ENCODE measurements at places on chromosomes 7 and 10.

GRCh38 chr7:68334636-68335272 lies 1263.5 kb upstream of the AUTS2 start:
- DNase-seq, result no peak

GRCh38 chr10:75852851-75853484 lies 421.5 kb downstream of the LRMDA start:
- no peak for DNase-seq

DNA sequence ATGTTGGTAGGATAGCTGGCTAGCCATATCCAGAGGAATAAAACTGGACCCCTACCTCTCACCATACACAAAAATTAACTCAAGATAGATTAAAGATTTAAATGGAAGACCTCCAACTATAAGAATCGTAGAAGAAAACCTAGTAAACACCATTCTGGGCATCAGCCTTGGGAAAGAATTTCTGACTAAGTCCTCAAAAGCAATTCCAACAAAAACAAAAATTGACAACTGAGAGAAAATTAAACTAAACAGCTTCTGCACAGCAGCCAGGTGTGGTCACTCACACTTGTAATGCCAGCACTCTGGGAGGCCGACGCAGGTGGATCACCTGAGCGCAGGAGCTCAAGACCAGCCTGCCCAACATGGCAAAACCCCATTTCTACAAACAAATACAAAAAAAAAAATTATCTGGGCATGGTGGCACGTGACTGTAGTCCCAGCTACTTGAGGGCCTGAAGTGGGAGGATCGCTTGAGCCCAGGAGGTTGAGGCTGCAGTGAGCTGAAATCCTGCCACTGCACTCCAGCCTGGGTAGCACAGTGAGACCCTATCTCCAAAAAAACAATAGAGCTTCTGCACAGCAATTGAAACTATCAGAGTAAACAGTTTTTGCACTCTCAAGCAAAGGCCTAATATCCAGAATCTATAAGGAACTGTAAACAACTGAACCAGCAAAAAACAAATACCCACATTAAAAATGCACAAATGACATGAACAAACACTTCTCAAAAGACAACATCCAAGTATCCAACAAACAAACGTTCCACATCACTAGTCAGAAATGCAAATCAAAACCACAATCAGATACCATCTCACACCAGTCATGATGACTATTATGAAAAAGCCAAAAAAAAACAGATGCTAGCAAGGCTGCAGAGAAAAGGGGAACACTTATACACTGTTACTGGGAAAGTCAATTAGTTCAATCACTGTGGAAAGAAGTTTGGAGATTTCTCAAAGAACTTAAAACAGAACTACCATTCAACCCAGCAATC lies 4.8 kb downstream of the CRPPA start:
- no peak for DNase-seq

GRCh38 chr10:42997849-42998165 lies 79.1 kb upstream of the RET start:
- no peak for DNase-seq

GRCh38 chr7:25843467-25843866 lies 308.5 kb upstream of the NFE2L3 start:
- DNase-seq, result no peak

GRCh38 chr10:102777711-102778453 lies 34.1 kb downstream of the WBP1L start:
- DNase-seq, result no peak

GRCh38 chr10:23557777-23558176 lies 118.9 kb downstream of the OTUD1 start:
- no peak for DNase-seq

DNA sequence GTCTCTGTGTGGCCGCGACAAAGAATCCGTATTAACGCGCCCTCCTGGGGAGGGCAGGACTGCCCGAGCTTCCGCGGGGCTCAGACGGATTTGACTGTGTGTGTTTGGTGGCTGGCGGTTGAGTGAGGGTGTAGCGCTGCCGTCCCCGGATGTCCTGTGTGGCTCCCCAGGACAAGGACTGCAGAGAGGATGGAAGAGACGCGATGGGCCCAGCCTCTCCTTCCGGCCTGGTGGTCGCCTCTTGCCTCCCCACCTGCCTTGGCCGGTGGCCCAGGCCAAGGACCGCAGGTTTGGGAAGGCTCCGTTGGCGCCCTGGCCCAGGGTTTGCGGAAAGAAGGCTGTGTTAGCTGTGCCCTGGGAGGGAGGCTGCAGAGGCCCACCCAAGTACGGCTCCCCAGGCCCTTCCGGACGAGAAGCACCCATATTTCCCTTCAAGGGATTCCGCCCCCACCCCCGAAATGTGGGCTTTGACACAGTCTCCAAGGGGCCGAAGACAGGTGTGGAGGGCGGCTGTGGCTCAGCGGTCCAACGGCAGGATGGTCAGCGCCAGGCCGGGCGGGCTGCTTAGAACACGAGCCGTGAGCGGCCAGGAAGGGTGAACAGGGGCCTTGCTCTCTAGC lies 2.3 kb downstream of the UNCX start:
- no peak for DNase-seq

- DNase-seq, result no peak
These were observed 22.7 kb downstream of the CISD1 start for GRCh38 chr10:58291538-58292174.

DNA sequence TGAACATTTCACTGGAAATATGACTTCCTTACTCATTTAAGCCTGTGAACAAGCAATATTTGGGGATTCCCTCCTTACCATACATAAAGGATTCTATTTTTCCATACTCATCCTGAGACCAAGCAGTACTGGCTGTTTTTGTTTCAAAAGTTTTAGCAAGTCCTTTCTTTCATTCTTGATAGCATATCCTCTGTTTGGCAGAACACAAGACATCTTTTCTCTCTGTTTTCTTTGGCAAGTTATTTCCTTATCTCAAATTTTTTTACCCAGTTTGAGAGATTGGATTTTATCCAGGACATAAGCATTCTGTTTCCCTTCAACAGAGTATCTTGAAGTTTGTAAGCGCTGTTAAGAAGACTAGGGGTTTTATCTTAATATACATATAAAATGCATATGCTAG lies 3.0 kb upstream of the WASL start:
- no peak for DNase-seq

DNA sequence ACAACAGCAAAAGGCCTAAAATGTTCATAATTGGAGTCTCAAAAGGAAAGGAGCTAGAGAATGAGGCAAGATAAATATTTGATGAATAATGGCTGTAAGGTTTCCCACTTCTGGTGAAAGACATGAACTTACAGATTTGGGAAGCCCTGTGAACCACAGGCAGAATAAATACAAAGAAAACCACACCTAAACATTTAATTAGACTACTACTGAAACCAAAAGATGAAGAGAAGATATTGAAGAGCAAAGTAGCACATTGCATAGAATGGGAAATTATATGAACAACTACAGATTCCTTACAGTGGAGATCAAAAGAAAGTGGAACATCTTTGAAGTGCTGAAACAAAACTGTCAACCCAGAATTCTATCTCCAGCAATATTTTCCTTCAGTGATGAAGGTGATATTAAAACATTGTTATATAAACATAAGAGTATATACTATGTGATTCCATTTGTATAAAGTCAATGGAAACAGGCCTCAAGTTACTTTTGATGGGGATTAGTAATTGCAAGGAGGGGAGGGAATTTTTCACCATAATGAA lies 191.3 kb upstream of the KAT6B start:
- no peak for DNase-seq

GRCh38 chr10:25999295-25999981 lies 65.4 kb downstream of the MYO3A start:
- DNase-seq, result no peak

DNA sequence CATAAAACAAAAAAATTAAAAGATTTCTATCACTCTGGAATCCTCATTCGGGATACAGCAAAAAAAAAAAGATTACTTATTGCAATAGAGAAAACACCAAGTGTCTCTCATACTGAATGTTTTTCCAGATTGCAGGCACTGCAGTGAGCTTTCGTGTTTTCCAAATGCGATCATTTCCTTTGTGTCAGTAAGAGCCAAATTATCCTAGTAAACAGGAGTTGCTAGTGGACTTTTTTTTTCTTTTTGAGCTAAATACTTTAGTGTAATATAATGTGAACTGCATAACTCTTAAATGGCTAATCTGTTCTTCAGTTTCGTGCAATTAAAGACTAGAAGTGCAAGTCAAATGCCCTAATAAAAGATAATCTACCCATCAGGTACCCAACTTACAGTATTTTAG lies 44.4 kb upstream of the TOMM7 start:
- no peak for DNase-seq

DNA sequence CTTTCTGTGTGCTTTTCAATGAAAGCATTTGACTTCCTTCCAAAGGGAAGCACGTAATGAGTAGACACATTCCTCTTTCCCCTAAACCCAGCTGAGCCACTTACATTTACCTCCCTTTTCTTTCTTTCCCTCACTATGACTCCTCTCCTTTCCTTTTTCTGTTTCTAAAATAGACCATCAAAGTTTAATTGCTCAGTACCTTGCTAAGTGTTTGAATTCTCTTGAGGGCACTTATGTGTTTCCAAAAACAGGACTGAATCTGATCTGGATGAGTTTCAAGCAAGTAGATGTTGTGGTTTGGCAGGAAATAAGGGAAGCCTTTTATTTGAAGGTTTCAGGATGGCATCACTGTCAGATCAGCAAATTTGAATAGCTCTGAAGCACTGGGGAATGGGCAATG lies 396.2 kb downstream of the REEP3 start:
- no peak for DNase-seq

- no peak for DNase-seq
These were observed 62.5 kb downstream of the SGMS1 start for GRCh38 chr10:50561266-50561665.

- DNase-seq, result no peak
These were observed 2.4 kb upstream of the CCDC6 start for GRCh38 chr10:59908808-59909143.

DNA sequence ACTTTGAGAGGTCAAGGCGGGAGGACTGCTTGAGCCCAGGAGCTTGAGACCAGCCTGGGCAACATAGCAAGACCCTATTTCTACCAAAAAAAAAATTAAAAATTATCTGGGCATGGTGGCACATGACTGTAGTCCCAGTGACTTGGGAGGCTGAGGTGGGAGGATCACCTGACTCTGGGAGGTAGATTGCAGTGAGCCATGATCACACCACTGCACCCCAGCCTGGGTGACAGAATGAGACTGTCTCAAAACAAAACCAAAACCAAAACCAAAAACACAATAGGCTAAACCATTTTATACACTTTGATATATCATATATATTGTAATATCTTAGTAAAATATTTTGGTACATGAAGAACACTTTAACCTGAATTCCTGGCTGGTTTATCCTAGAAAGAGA lies 101.6 kb downstream of the RAPGEF5 start:
- DNase-seq, result no peak

DNA sequence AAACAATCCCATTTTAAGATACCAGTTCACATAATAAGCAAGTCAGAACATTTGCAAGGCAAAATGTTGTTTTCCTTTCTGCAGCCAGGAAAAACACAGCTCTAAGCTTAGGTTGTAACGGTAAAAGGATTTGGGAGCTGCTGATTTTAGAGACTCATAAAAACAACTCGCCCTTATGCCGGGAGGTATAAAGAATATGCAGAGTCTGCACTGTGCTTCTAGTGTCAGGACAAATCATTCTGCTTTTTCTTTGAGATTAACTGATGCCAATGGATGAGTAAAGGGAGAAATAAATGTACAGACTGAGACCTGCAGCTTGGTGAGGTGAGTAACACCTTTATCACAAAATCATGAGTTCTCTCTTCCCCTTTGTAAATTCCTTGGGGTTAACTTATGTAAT lies 2.0 kb upstream of the SFR1 start:
- DNase-seq, result no peak

DNA sequence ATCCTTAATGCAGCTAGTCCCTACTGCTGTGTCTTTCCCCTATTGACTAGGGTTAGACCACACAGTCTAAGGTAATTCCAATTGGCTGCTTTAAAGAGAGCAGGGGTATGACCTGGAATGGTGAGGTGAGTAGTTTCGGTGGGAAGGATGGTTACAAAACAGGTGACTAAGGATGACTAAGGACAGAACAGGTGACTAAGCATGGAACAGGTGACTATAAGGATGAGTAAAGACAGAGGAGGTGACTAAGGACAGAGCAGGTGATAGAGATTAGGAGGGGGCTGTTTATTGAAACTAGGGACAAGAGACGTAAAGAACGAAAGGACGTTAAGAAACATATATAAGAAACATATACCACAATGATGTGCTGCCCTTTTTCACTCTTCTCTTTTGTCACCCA lies 145.1 kb upstream of the TMEM106B start:
- no peak for DNase-seq

DNA sequence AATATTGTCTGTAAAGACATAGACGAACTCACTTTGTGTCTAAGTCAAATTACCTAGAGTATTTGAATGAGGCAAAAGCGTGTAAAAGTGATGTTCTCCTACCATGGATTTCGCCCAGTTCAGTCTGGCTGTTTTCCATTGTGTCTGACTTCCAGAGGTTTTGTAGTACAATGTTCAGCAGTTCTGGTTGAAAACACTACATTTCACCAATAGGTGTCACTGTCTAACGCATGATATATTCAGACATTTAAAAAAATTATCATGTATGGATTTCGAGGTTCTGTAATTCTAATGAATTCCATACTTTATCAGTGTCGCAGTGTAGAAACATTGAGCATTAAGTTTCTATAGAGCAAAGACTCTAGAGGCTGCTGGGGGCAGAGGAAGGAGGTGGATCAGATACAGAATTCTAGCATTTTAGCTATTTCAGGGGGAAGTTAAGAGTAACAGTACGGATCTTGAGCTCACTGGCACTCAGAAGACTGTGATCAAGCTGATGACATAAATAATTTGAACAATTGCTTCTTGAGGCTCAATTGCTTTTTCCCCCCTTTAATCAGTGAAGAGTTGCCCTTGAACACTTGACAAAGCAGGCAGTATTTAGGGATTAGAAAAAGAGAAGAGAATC lies 196.9 kb upstream of the RHOBTB1 start:
- no peak for DNase-seq
